ENCODE measurements at places on chromosomes 6 and 20.

DNA sequence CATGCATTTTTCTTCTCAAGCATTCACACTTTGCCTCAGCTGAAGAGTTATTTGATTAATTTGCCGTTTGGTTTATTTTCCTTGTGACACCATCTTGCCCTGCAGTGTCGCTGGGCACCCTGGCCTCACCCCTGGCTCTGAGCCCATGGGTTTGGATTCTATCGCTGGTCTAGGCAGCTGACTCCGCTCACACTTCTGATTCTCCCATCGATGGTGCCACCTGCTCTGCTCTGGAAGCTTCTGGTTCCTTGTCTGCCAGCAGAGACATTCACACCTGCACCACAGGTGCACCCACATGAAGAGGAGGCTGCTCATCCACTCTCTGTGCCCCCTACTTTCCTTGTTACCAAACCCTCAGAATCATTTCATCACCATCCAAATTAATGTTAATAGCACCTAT, 291.6 kb upstream of the CDH4 start:
- DNase-seq: no peak

DNA sequence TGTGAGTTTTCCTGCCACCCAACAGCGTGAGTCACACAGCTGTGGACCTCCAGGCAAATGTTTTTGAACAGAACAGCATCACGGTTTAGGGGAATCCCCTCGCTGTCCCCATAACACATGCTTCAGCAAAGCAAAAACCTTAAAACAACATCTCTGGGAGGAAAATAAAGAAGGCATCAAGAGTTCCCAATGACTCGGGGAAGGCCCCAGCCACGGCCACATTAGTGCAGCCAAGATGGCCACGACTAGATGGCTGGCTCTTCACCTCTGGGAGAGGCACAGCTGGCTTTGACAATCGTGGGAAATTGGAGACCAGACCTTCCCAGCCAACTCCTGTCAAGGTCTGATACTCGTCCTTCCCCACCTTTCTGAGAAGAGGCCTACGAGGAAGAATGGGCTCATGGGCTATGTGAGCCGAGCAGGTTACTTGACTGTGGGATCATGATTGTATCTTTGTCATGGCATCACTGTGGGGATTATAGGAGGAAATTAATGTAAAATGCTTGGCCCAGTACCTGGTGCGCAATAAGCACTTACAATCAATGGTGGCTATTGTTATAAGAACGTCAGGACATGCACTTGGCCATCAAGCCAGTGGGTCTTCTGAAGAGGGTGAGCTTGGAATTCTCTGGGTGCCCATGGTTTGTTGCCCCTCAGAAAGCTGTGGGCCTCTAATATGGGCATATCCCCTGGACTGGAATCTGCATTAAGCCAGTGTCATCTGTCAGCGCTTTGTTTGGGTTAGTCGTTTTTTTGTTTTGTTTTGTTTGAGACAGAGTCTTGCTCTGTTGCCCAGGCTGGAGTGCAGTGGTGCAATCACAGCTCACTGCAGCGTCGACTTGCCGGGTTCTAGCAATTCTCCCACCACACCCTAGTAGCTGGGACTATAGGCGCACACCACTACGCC, 43.6 kb downstream of the FGD2 start:
- DNase-seq: peak; percentile 79

- no peak for DNase-seq
Measured at GRCh38 chr6:25342802-25343201, 63.6 kb downstream of the CARMIL1 start.

- no peak for DNase-seq
Measured at GRCh38 chr6:169288591-169288990, 34.9 kb upstream of the THBS2 start.

DNA sequence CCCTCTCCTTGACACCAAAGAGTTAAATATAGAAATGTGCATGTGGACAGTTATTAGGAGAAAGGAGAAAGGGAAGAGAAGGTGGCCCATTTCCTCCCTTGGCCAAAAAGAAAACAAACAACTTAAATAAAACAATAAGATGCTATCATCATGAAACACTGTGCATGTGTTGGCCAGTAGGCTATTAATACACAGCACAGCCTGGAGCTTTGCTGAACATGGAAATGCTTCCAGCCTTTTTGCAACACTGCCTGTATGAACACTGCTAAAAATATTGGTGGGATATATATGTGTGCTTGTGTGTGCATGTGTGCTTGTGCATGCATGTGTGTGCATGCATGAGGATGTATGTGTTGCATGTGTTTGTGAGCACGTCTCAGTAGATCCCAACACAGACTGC, 100.4 kb downstream of the LY86 start:
- DNase-seq: no peak

DNA sequence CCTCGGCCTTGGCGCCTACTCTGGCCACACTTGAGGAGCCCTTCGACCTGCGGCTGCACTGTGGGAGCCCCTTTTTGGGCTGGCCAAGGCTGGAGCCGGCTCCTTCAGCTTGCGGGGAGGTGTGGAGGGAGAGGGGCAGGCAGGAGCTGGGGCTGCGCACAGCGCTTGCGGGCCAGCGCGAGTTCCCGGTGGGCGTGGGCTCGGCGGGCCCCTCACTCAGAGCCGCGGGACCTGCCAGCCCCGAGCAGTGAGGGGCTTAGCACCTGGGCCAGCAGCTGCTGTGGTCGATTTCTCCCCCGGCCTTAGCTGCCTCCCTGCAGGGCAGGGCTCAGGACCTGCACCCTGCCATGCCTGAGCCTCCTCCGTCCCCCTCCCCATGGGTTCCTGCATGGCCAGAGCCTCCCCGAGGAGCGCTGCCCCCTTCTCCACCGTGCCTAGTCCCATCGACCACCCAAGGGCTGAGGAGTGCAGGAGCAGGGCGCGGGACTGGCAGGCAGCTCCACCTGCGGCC, 136.8 kb downstream of the EPHA7 start:
- no peak for DNase-seq

DNA sequence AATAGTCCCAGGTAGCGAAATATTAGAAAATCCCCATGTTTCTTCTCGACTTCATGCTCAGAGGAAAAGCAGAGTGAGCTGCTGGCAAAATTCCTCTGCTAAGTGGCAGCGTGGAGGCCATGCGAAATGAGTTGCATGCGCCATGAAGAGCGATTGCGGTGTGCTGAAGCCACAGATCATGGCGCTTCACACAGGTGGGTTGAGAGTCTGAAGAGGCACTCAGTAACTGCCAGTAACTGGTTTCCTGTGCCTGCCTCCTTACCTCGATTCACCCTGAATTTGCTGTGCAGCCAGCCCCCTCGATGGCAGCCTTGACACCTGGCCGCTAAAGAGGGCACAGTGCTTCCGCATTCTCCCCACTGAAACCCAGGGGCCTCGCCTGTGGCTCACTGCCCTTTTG, 301.5 kb downstream of the NRN1 start:
- DNase-seq: no peak

- peak; percentile 85 for DNase-seq
Measured at GRCh38 chr6:26216359-26216885, 129.2 kb downstream of the HFE start.

GRCh38 chr6:166814390-166814789, 142.0 kb downstream of the RNASET2 start:
- DNase-seq: no peak

- no peak for DNase-seq
Measured at GRCh38 chr6:48957781-48958180, 505.3 kb downstream of the MMUT start.

DNA sequence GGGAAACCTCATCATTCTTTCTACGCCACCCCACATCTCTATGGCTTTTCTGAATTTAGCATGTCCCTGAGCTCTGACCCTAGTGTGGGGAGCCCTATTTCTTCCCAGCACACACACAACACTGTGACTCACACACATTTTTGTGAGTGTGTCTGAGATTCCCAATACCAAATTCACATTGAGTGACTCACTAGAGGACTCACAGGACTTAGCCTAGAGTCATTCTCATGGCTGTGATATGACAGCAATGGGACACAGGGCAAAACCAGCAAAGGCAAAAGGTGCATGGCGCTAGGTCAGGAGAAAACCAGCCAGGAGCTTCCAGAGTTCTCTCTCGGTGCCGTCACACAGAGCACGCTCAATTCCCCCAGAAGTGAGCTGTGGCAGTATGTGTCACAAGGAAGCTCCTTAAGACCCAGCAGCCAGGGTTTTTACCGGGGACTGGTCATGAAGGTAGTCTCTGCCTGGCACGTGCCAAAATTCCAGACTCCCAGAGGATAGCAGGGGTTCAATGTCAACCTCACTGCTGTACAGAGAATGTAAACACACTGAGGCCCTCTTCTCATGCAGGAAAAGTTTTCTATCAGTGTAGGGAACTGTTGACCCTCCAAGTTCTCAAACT, 6.2 kb downstream of the CSTL1 start:
- DNase-seq: no peak

- DNase-seq: no peak
Measured at GRCh38 chr6:144660561-144661115, 375.5 kb downstream of the UTRN start.

DNA sequence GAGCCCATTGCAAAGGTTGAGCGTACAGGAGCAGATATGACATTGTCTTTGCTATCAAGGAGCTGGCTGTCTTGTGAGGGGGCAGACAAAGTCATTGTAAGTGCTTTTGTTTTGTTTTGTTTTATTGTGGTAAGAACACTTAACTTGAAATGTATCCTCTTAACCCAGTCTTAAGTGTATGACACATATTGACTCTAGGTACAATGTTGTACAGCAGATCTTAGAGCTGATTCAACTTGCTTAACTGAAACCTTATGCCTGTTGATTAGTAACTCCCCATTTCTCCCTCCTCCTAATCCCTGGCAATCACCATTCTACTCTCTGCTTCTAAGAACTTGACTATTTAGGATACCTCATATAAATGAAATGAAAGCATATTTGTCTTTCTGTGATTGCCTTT, 429.0 kb downstream of the BMP2 start:
- no peak for DNase-seq

DNA sequence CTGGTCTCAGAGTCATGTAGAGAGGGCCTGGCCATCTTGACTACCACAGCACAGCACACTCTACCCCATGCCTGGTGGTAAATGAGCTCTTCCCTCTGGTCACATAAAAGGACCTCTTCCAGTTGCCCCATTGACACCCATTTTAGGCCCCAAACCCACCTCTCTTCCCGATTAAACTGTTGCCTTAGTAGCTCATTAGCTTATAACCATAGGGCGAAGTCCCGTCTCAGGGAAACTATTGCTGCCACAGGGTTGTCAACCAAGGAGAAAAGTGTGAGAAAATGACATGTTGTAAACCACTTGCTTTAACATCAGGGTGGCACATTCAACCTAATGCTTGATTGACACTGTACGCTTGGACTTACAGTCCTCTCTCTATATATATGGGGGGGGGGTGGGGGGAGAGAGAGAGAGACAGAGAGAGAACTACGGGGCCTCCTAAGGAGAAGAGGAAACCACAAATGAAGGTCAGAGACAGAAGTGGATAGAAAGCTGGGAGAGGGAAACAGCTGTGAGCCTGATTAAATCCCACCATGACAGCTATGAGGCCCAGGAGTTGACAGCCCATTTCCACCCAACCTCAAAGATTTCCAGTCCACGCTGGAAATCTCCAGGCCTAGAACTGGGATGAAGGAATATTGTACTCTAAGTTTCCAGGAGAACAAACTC, 14.9 kb upstream of the BTN1A1 start:
- no peak for DNase-seq

DNA sequence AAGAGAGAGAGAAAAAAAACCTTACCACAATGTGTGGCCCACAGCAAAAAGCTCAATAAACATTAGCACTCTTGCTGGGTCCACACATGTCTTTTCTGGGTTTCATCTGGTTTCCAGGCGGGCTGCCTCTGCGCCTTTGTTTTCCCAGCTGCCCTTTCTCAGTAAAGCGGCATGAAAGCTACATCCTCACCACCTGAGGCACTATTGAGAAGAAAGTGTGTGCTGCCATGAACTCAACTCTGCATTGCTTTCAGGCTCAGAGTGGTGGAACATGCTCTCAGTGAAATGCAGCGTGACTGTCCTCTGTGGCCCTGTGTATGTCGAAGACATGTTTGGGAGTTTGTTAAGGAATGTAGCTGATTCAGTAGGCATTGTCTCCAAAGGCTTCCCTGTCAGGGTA, 102.3 kb downstream of the LYRM2 start:
- DNase-seq: no peak

DNA sequence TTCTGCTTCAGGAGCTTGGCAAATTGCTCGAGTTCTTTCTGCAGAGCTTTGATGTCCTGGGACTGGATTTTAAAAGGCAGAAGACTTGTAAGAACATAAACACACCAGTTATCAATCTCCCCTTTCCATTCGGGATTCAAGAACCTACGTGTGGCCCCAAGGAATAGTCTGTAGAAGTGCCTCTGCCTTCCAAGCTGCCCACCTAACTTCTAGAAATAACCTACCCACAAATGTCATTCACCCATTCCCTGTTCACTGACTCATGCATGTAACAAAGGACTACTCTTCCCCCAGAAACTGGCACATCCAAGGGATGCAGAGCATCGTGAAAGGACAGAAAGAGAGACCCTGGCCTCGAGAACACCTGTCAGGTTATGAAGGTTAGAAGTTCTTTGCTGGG, 4.5 kb downstream of the POU5F1 start:
- no peak for DNase-seq

- DNase-seq: no peak
Measured at GRCh38 chr20:59738851-59739250, 134.5 kb downstream of the PHACTR3 start.

DNA sequence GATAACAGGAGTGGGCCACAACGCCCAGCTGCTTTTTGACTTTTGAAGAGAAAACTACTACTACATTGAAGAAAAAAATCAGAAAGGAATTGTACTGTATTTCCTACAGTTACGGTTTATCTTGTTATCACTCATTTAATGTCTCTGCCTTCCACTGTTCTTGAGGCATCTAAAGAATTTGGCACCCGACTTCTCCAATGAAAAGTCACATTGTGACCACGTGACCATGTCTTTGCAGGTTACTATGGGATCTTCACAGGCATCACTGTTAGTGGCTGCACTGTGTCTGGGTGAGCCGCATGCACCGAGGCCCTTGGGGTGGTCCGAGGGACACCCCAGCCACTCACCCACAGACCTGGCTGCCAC, 26.8 kb downstream of the RRBP1 start:
- no peak for DNase-seq

DNA sequence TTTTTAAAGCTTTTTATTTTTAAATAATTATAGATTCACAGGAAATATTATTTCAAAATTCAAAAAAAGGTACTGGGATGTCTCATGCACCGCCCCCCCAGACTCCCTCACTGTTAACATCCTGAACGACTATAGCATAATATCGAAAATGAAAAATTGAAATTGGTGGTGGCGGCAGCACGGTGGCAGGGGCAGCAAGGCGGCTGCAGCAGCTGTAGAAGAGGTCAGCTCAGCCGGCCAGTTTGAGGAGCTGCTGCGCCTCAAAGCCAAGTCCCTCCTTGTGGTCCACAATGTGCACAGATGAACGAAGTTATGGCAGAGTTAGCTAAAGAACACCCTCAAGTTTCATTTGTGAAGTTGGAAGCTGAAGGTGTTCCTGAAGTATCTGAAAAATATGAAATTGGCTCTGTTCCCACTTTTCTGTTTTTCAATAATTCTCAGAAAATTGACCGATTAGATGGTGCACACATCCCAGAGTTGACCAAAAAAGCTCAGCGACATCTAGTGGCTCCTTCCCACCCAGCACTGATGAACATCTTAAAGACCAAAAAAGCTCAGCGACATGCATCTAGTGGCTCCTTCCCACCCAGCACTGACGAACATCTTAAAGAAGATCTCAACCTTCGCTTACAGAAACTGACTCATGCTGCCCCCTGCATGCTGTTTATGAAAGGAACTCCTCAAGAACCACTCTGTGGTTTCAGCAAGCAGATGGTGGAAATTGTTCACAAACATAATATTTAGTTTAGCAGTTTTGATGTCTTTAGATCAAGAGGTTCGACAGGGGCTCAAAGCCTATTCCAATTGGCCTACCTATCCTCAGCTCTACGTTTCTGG, 100.8 kb downstream of the FAM217A start:
- peak; percentile 41 for DNase-seq

GRCh38 chr6:138518054-138518453, 18.8 kb upstream of the NHSL1 start:
- DNase-seq: no peak

Measured in GM10248 (cell line).